Fibroblast of skin of back (primary cell): ENCODE measurements at places on chromosomes 5 and 9.

GRCh38 chr5:63962279-63962678, at the start of gene HTR1A:
HTR1A (minus strand) TSS chr5:63962445; CDS start chr5:63961719, 726 bp downstream.
- no peak for DNase-seq

DNA sequence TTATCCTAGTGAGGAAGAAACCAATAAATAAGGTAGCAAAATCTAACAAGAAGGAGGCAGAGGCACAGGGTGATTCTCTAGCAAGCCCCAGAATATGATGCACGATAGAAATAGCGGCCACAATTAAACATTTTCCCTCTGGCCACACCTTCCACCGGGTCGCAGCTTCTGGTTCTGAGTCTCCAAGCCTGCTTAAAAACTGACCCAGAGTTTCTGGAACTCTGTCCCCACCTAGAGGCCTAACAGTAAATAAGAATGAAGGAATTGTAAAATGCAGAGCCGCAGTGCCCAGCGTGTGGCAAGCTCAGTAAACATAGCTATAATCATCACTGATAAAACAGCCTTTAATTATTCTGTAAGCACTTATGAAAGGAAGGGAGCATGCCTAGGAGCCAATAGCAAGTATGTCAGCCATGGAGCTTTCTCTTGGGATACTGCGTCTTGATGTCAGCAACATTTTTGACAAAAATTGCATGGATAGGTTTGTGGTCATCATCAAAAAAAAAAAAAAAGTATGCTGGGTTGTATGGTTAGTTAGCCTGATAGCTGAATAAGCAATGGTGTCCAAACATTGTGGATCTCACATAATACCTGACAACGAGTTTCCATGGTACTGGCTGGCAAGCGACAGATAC, 465.5 kb downstream of the DNAH5 start:
- peak; percentile 14 for DNase-seq

DNA sequence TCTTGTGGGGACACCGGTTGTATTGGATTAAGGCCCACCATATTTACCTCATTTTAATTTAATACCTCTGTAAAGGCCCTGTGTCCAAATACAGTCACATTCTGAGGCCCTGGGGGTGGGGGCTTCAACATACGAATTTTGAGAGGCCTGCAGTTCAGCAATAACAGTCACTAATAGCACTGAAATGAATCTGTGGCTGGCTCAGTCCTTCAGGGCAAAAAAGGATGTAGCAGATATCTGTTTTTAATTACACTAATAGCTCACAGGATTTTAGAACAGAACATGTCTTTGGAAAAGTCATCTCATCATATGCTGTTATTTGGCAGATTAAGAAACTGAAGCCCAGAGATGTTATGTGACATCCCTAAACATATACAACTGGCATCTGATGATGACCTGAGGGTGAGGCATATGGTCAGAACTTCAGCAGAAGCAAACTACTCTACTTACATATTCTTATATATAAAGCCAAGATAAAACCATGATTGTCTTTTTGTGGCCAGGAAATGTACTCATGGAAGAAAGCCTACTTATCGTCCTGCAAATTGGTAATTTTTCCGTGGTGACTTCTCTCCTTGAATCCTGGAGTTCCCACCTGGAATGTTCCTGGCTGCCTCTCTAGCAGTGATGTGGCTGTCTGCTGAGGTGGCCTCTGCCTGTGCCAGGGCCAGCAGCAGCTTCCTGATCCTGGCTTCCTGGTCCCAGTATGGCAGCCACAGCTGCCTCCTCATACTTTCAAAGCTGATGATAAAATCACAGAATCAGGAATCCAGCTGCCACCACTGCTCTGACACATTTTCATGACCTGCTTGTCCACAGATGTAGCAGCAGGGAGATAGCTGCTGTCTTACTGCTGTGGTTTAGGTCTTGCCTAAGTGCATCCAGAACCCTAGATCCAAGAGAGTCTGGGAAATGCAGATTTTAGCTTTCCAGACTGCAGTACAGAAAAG, 72.1 kb upstream of the ANKRD55 start:
- DNase-seq: no peak

GRCh38 chr5:1547236-1547635, 23.5 kb upstream of the LPCAT1 start:
- no peak for DNase-seq

DNA sequence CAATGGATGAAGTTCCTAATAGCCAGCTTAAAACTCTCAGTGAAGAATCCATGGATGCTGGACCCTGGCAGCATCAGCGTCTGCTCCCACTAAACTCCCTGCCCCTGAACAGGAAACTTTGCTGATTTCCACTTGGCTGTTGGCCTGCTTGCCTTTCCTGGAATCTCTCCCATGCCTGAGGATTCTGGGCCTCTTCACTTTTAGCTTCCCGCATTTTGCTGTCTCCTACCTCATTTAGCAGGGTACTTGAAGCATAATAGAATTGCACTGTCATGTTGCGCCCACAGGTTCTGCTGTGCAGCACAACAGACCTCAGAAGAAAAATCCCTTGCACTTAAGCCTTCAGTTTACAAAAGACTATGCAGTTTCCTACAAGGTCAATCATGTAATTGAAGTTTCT, 127.6 kb downstream of the DROSHA start:
- no peak for DNase-seq

DNA sequence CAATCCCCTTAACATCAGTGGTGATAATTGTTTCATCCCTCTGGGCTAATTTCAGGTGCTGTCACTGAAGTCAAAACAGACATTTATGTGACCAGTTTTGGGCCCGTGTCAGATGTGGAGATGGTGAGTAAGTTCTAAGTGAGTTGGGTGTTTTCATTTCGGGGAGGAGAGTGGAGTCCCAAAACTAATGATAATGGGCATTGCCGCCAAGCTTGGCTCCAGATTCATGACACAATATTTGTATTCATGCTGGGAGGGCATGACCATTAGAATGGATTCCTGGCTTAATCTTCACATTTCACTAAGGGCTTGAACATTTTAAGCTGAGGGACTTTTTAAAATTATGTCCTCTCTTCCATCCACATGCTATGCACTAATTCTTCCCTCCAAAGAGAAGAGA, 1.4 kb downstream of the GABRA6 start:
- DNase-seq: no peak

DNA sequence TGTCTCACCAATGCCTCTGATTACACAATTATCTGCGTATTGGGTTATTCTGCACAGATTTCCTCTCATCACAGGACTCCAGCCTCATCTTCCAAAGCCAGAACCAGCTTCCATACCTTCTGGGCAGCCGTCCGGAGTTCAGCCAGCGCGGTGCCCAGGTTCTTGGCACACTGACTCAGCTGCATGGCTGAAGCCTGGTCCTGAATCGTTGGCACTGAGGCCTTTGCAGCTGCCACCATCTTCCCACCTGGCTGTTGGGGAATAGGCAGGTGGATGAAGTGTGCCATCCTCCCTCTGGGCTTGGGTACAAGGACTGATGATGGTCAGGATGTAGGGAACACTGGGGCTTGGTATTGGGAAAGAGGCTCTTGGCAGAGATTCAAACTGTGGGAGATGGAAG, 17.9 kb downstream of the TLN1 start:
- no peak for DNase-seq

DNA sequence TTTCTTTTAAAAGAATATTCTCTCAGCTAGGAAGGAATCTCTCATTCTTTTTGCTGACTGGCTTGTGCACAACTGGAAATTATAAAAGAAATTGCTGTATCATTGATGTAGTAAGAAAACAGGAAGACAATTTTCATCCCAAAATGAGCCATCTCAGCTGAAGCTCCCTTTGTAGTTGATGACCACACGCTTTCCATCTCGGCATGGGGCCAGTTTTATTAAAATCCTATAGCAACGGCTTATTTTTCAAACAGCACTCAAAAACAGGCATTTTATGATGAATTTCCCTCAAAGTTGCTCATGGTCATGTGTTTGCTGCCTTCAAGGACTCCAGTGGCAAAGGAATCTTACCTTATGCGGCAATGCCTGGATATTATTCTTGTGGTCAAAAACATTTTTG, 62.4 kb upstream of the GLIS3 start:
- no peak for DNase-seq

DNA sequence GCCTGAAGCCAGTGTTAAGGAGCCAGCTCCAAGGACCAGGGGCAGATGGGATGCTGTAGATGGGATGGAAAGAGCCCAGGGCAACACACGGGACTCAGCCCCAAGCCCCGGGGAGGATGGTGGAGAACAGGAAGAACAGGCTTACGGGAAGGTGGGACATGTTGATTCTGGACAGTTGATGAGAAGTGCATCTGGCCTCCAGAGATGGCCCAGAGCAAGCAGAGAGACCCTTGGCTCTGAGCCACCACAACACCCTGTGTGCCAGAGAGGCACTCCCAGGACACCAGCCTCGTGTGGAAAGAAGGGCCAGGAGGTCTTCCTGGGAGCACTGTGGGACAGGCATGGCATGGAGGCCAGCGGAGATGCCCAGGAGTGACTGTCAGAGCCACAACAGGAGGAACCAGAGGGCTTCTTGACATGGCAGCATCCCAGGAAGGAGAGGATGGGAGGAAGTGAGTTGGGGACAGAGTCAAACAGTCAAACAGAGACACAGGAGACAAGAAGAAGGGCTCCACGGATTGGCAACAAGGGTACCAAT, 156.3 kb upstream of the MVB12B start:
- no peak for DNase-seq

DNA sequence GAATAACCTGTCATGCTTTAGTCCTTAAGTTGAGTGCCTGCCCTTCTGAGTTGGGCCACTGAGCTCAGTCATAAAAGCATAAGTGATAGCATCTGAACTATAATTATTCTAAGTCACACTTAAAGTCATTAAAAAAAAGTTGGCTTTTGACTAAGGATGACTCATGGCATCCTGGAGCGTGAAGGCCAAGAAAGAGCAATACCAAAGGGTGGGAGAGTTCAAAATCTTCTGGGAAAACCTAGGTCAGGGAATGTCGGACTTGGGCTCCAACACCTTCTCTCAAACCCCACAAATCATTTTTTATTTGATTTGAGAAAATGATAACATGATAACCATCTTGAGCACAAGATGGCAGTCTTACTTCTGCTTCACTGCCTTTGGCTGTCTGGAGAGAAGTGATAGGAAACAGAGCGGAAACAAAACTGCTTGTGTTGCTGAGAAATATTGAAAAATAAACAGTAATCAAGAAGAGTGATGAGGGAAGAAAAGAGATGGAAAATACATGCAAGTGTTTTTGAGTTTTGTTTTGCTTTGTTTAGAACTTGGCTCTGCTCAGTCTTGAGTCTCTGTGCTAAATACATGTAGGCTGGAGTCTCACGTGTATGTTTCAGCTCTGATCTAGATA, 16.9 kb upstream of the NTRK2 start:
- DNase-seq: peak; percentile 17

- no peak for DNase-seq
These were observed 182.8 kb downstream of the CFAP90 start for GRCh38 chr5:7668161-7668560.
